T-cell (primary cell): ENCODE measurements at places on chromosomes 12 and 14. TPM values are rescaled to one million over a fixed set of nuclear protein-coding genes. Genes with fewer than 3 reads are reported as not detected.

Gene PDE6H
- not detected for total RNA-seq

Gene CATSPERB
- total RNA-seq, result 6.2 TPM

Gene ADAM21
- not detected for total RNA-seq

Gene DNM1L
- 48.3 TPM for total RNA-seq

Gene NELL2
- 163 TPM for total RNA-seq

- no peak for DNase-seq
These were observed 57.0 kb upstream of the NPFF start for GRCh38 chr12:53564278-53564677.

- DNase-seq, result no peak
These were observed 152.4 kb upstream of the PRICKLE1 start for GRCh38 chr12:42741771-42742510.

- no peak for DNase-seq
These were observed 28.0 kb upstream of the ADIPOR2 start for GRCh38 chr12:1662761-1663439.

DNA sequence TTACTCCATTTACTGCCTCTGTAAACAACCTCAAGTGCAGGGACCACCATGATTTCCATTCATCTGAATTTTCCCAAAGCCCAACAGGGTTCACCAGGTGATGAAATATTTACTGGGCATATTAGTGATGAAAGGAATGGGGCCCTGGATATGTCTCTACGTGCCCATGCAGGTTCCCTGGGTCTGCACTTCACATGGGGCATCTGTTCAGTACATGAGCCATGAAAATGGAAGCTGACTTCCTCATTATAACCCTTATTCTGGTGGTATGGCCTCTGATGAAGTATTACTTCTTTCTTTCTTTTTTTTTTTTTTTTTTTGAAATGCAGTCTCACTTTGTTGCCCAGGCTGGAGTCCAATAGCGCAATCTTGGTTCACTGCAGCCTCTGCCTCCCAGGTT lies 26.5 kb upstream of the CORO1C start:
- no peak for DNase-seq

DNA sequence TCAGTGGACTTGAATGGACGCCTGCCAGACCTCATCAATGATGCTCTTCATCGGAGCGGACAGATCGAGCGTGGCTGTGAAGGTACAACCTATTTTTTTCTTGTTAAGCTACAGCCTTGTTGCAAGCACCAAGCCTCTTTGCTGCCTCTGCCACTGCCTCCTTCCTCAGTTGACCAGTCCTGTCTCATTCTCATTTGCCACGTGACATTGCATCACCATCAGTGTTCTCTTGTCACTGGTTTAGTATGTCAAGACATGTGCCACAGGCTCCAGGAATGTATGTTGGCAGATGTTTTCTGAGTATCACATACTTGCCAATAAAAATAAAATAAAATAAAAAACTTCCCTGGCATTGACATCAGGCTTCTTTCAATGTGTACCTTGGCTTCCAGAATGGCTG lies 798.1 kb downstream of the NRXN3 start:
- no peak for DNase-seq

GRCh38 chr14:71371711-71372396 lies 464.6 kb downstream of the PCNX1 start:
- no peak for DNase-seq
